ENCODE measurements at places on chromosomes 11 and 22.

DNA sequence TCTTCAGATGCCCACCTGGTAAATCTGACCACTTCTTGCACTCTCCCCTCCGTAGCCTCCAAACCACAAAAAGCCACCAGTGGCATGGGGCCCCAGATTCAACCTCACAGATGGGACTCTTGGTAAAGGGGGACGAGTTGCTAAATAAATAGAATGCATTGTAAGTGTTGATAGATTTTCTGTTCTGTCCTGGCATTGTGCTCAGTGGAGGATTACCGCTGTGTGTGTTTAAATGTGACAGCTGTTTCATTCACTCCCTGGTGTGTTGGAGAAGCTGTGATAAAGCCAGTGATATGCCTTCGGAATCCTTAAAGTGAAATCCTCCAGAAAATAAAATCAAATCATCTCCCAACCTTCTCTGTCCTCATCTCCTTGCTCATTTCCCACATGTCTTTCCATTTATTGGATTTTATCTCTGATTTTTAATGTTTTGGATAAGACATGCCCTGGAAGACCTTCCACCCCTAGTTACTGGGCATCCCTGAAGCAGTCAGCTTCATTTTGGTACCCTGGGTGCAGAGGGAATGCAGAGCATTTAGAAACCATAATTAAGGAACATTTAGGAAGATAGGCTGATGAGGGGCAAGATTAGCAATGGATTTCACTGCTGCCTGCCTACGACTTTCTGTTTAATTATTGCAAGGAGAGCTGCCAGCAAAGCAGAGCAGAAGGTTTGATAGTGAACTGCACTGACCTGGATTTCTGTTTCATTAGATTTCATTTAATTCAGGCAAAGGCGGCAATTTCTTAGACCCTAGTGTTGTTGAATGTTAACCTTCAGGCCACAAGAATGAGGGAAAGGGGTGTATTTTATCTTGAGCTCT, 460.9 kb upstream of the KIRREL3 start:
- no peak for DNase-seq

DNA sequence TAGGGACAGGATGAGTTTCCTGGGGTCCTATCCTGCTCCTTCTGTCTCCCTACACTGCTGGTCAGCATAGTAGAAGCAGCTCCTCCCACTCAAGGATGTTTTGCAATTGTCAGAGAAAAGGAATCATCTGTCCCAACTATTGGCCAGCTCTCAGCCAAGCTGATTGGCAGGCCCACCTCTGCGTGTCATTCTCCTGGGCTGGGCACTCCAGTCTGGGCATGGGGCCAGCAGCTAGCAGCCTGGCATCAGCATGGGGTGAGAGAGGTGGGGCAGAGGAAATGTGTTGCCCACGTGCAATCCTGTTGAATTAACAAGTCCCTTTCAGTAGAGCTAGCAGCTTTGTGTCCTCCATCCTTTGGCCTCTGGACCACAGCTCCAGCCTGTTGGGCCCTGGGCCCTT, 14.1 kb downstream of the ANKK1 start:
- DNase-seq, result peak; percentile 45

- DNase-seq, result no peak
These were observed 16.8 kb downstream of the OR56B4 start for GRCh38 chr11:6124245-6124644.

GRCh38 chr11:22869325-22869724, 9.1 kb upstream of the CCDC179 start:
- no peak for DNase-seq

- DNase-seq, result no peak
These were observed 67.1 kb upstream of the TSPAN18 start for GRCh38 chr11:44659641-44660040.

All from coronary artery (tissue), 2 donors.